ENCODE measurements at places on chromosomes 12 and 14.

DNA sequence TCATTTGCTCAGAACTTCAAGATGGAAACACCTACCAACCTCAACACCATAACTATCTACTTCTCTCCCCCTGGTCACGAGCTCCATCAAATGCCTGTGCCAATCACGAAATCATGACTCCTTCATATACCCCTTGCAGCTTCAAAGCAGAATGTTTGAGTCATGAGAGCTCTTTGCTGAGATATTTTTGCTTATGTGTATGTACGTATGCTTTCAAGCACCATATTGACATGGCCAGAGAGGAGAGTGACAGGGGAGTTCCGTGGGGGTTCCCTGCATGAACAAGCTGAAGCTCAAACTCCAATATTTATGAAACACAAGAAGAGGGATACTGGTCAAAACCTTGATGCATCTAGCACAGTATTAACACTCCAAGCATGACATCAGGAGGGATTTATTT lies 374.4 kb downstream of the DPF3 start:
- no peak for DNase-seq

DNA sequence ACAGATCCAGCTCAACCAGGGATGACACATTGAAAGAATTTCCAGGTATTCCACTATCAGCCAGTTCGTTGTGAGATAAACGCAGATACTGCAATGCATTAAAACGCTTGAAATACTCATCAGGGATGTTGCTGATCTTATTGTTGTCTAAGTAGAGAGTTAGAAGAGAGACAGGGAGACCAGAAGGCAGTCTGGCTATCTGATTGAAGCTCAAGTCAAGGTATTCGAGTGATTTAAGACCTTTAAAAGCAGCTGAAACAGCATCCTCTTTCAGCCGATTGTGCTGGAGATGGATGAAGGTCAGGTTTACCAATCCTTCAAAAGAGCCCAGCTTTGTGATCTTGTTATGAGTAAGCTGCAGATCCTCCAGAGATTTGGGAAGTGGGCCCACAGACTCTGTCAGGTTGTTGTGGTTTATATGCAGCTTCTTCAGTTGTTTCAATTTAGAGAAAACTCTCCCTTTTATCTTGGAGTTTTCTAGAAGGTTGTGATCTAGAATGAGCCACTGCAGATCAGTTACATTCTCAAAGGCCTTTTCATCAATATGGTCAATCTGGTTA lies 3.0 kb downstream of the LUM start:
- no peak for DNase-seq

- DNase-seq = peak; percentile 43
Measured at GRCh38 chr14:100486025-100486828, 101.0 kb downstream of the BEGAIN start.

DNA sequence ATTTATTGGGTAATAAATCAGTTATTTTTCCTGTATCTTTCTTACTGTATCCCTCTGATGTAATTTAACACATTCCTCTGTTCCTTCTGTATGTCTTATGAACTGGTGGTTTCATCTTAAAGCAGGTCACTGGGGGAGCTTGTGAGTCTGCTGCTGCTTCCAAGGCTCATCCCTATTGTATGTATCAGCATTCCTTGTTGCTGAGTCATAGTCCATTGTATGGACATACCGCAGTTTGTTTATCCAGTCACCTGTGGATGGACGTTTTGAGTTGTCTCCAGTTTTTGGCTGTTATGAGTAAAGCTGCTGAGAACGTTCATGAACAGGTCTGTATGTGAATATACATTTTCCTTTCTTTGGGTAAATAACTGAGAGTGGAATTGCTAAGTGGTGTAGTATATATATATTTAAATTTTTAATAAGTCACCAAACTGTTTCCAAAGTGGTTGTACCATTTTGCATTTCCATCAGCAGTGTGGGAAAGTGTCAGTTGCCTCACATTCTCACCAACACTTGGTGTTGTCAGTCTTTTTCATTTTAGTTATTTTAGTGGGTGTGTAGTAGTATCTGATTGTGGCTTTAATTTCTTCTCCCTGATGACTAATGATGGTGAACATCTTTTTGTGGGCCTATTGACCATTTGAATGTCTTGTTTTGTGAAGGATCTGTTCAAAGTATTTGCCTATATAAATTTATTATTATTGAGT lies 82.7 kb downstream of the BEGAIN start:
- no peak for DNase-seq

DNA sequence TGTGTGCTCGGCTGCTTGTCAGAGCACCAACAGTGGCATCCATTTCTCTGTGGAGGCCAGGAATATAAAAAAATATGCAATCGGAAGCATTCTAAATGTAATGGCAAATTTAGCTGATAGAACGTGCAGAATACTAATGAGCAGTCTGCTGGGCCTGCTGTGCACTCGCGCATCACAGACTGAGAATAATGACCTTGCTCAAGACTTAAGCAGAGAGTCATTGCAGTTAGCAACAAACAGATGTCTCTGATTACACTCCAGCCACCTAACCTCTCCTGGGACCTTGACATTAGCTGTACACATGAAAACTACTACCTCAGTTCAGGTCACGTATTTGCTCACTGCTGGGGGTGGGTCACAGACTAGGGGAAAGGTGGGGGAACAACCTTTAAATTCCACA lies 269.2 kb upstream of the DAAM1 start:
- no peak for DNase-seq

DNA sequence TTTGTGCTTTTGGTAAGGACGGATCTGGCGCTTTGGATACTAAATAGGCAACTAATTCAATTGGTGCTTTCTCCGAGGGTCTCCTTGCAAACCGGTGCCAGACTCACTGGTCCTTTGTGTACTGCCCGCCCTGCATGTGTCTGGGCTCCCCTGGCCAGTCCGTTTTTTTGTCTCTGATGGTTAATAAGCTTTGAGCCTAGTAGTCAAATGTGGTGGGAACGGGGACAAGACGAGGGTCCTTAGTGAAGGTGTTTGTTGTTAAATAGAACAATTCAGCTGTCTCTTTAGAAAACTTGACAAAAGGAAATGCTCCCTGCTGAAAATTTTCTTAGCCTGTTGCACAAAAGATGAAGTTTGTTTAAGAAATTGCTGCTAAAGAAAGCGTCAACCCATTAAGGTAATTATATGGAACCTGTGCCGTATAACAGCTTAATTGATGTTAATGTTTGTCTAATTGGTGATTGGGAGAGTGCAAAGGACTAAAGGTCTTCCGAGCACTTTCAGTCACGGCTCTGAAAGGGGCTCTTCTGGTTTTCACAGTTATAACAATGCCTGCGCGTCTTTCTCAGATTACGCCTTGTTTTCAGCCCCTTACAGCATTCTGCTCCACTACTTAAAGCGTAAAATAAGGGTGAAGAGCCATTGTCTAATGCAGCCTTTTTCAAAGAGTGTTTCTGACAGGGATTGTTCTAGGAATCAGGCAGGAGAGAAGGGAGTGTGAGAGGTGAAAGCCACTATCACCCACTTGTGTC lies 537.4 kb downstream of the PRKD1 start:
- DNase-seq = no peak

DNA sequence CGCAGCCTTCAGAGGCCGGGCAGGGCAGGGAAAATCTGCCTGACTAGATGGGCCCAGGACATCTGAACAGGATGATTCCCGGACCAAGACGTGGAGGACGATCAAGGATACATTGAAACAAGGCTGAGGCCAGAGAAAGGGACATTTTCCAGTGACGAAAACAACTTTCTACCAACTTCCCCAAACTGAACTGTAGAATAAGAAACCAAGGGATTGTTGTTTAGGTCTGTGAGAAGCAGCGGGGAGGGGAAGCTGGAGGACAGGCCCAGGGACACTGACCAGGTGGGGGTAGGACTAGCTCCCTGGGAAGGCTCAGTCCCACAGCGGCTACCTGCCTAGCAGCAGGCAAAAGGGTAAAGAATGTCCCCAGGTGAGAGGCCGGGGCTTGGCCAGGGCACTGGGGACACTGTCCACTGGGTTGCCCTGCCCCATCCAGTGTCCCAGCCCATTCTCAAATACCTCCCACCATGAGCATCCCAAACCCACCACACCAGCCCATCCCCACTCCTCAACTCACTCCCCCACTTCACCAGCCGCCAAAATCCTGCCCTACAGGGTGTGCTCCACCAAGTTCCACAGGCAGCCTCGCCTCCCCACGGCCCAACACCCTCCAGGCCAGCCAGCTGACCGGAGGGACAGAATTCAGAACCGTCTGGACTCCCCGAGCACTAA lies 995 bp downstream of the TNFRSF1A start:
- DNase-seq = no peak

GRCh38 chr12:57868221-57868620 lies 21.7 kb upstream of the CTDSP2 start:
- DNase-seq = no peak

- DNase-seq = no peak
Measured at GRCh38 chr12:62647586-62647985, 181.0 kb downstream of the MON2 start.

DNA sequence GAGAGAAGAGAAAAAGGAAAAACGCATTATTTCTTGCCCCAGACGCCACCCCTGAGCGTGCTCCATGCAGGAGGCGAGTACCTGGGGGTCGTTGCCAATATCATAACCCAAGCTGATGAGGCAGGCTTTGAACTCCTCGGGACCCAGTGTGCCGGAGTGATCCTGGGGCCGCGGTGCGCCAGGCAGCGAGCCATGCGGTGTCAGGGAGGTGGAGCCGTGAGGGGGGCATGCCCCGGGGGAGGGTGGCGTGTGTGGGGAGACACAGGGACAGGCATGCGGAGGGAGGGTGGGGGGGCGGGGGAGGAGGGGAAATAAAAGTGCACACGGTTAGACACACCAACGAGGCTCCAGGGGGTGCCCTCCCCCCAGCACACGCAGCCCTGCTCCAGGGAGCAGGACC lies 86.0 kb upstream of the ZFP36L1 start:
- DNase-seq = no peak

GRCh38 chr12:50924439-50925341 lies 27.7 kb upstream of the HIGD1C start:
- peak; percentile 61 for DNase-seq

- DNase-seq = no peak
Measured at GRCh38 chr12:42446761-42447160, 120.8 kb downstream of the PPHLN1 start.

DNA sequence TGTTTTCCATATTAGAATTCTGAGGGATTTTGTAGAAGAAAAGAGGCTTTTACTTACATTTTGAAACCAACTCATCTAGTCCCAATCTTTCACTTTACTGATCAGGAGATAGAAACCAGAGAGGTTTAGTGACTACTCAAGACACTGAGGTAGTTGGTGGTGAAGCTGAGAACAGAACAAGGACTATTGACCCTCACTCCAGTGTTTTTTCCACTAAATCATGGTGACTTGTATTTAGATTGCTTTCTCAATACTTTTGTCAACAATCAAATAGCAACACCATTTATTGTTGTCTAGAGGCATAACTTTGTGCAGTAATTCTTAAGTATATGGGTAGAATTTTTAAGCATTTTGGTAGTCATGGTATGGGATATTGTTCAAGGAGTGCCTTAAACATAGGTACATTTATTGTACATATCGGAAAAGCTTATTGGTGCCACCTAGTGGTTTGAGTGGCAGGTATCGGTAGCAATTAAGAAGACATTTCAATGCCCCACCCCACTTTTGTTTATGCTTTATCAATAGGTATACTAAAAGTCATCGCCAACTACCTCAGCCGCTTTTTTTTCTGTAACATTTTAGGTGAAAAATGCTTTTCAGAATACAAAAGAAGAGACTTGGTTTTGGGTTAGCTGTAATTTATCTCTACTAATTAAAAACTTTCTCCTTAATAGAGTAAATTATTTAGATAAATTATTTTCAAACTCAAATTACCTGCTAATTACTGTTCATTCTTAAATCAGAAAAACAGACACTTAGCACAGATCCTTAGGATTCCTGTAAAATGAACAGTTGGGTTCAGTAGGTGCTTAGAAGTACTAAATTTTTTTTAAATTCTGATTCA lies 47.3 kb upstream of the PAWR start:
- peak; percentile 36 for DNase-seq

DNA sequence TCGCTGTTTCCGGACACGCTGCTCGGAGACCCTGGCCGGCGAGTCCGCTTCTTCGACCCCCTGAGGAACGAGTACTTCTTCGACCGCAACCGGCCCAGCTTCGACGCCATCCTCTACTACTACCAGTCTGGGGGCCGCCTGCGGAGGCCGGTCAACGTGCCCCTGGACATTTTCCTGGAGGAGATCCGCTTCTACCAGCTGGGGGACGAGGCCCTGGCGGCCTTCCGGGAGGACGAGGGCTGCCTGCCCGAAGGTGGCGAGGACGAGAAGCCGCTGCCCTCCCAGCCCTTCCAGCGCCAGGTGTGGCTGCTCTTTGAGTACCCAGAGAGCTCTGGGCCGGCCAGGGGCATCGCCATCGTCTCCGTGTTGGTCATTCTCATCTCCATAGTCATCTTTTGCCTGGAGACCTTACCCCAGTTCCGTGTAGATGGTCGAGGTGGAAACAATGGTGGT lies 90.0 kb downstream of the GALNT8 start:
- DNase-seq = no peak

GRCh38 chr14:50953502-50953901 lies 9.2 kb upstream of the PYGL start:
- DNase-seq = no peak

DNA sequence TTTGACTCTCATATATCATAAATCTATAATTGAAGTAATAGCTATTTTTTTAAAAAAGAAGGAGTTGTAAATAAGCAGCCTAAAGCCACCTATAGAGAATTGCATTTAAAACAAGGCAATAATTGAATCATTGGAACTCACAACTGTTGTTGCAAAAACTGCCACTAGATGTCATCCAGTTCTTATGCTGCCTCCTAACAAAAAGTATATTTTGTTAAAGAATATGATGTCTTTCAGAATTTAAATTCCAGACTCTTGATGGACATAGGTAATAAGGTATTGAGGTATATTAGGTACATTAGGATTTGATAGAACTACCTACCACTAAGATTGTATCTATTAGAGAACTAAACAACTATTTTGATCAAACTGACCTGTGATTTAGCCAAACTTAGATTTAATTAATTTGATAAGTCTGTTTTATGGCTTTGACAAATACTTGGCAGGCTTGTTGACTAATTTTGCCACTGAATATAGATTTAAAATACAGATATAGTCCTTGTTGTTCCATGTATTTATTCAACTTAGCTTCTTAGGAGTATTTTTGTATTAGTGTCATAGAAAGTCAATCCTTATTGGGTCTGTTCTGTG lies 401.4 kb downstream of the RPL10L start:
- DNase-seq = no peak

GRCh38 chr14:72599579-72600470 lies 294.1 kb downstream of the DPF3 start:
- no peak for DNase-seq

DNA sequence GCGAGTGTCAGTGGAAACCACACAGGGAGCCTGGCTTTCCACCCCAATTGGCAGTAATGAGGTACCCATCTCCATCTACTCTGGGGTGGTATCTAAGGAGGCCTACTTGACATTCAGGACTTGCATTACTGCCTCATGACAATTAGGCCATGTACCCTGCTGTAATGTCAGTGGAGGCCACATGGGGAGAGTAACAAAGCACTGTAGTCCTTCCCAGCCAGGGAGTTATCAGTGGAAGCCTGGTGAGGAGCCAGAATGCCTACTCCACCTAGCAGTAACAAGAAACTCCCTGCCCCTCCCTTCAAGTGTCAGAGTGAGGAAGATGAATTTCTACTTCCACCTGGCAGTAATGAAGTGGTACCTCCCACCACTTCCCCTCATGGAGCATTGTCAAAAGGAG lies 12.5 kb downstream of the TIMM9 start:
- DNase-seq = no peak

Measured in fibroblast of skin of left biceps (primary cell).